Effector memory CD4-positive, alpha-beta T cell (primary cell): ENCODE measurements at places on chromosomes 4 and X.

- DNase-seq, result no peak
Measured at GRCh38 chrX:97547877-97548578, 664.3 kb downstream of the RPA4 start.

DNA sequence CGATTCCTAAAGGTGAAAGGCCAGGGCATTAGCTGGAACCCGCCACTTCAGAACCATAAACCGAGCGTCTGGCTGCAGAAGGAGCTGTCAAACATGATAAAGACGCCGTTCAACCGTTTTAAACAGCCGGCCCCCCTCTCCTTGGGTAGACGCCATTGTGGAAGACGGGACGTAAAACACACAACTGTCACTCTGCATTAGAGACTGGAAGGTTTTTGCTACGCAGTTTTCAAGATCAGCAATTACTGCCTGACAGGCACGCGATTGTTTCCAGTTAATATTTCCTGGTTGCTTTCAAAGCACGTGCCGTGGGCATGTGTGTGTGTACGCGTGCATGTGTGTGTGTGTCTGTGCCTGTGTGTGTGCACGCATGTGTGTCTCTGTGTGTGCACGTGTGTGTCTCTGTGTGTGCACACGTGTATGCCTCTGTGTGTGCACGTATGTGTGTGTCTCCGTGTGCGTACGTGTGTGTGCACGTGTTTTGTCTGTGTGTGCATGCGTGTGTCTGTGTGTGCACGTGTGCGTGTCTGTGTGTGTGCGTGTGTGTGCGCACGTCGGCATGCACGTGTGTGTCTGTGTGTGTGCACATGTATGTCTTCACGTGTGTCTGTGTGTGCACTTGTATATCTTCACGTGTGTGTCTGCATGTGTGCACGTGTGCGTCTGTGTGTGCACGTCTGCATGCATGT, 48.8 kb downstream of the SHOX start:
- DNase-seq, result no peak

DNA sequence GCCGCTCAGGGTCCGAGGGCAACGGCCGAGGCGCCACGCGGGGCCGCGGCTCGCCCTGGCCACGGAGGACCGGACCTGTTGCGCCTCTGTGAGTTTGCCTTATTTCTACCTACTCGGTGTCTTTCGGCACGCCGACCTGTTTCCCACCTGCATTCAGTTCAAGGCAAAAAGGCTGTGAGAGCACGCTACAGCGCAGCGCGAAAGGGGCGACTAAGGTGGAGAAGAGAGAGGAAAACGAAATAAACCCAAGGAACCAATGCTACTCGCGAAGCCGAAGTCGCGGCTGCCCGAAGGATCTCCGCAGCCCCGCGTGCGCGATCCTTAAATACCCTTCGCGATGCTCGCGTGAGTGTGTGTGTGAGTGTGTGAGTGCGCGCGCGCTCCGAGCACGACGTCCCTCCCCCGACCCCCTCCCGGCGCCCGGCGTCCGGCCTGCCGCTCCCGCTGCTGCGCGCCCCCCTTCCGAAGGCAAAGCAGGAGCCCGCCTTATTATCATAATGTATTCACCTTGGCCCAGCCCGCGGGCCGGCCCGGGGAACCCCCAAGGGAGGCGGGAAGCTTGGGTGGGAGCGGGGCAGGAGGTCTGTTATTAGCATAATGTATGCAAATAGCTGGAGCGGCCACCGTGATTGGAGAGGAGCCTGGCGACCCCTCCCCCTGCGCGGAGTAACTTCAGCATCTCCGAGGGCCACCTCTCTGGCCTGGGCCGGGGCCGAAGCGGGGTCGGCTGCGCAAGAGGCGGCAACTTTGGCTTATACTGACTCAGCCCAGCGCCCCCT, at the start of gene COL25A1:
Gene COL25A1 (minus strand): TSS at position 298 of the 779 bp plus-strand sequence.
- no peak for DNase-seq

DNA sequence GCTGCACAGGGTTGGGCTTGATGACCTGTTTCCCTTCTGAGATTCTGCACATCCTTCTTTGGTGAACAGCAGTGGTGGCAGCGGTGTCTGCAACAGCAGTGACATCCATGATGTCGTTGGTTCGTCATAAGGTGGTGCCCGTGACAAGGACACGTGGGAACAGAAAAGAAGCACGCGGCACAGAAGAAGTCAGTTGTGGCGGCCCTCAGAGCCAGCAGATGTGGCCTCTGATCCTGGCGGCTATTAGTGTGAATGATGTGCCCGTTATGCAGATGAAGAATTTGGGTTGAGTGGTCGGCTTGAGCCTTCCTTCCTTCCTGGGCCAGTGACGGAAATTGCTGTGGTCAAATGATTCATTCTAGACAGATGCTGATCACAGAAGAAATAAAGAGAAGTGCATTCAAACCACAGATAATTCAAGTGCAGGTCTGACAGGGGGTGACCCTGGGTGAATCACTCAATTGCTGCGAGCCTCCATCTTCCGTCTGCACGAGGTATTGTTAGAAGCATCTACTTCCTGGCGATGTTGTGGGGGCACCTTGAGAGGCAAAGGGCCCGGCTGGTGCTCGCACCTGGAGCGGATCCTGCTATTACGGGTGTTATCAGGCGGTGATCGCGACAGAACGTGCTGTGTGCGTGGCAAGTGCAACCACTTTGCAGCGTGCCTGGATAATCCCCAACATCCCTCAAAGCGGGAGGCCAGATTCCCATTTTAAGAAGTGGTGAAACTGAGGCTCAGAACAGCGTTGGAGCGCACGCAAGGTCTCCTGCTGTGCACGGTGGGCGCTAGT, 215.2 kb upstream of the PSAPL1 start:
- peak; percentile 29 for DNase-seq

DNA sequence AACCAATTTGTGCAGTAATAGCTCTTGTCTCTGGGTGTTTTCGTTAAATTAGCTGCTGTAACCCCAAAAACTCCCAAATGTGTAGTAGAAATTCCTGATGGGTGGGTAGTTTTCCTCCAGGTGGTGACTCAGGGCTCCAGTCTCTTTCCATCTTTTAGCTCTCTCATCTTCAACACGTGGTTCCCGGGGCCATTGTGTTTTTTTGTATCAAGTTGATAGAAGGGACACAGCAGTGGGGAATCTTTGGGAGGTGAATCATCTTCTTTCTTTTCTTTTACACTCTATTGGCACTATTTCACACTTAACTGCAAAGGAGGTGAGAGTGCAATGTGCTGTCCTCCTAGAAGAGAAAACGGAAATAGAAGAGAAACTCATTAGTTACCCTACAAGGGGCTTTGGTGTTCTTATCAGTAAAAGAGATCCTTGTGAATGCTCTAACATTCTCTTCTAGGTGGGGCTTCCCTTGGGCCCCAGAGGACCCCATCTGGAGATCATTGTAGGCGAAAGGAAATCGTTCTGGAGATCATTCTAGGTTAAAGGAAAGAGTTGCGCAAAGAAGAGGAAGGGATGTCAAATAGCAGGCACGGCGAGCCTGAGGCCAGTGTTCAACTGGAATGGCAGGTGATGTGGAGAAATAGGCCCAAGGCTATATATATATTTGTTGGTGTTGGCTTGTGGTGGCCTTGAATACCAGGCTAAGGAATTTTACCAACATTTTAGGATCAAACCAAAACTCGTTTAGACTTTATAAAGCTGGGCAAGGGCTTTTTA, 68.2 kb upstream of the ACSL1 start:
- no peak for DNase-seq

- no peak for DNase-seq
Measured at GRCh38 chr4:57051095-57051494, 59.1 kb downstream of the IGFBP7 start.

GRCh38 chrX:5775846-5776430, 452.7 kb downstream of the NLGN4X start:
- no peak for DNase-seq

- DNase-seq, result no peak
Measured at GRCh38 chr4:54276641-54277430, 47.7 kb downstream of the PDGFRA start.

- DNase-seq, result no peak
Measured at GRCh38 chr4:74559853-74560252, 114.9 kb downstream of the AREG start.

GRCh38 chrX:144388738-144389137, 504.9 kb downstream of the UBE2NL start:
- DNase-seq, result no peak

DNA sequence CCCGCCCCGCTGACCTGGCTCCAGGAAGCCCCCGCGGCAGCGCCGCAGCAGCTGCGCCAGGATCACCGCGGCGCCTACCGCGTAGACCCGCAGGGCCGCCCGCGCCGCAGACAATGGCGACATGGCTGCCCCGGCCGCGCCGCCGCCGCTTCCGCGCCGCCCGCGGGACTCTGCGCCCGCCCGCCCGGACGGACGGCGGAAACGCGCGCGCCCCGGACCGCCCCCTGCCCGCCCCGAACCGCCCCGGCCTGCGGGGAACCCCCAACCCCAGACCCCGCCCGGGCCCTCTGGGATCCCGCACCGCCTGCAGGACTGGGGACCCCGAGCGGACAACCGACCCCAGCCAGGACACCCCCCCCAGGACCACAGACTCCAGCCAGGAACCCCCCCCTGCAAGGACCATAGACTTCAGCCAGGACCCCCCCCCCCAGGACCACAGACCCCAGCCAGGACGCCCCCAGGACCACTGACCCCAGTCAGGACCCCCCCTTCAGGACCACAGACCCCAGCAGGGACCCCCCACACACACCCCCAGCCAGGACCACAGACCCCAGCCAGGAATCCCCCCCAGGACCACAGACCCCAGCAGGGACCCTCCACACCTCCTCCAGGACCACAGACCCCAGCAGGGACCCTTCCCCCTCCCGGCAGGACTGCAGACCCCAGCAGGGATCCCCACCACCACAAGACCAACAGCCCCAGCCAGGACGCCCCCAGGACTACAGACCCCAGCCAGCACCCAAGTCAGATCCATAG, at the start of the genes DHRSX and ZBED1:
Gene DHRSX (minus strand): TSS at position 174 of the 756 bp plus-strand sequence. CDS start 51 bp downstream, at position 123.
Gene ZBED1 (minus strand): TSS at position 174 of the 756 bp plus-strand sequence. CDS start 10,257 bp downstream, outside the sequence.
- DNase-seq, result peak; percentile 19

DNA sequence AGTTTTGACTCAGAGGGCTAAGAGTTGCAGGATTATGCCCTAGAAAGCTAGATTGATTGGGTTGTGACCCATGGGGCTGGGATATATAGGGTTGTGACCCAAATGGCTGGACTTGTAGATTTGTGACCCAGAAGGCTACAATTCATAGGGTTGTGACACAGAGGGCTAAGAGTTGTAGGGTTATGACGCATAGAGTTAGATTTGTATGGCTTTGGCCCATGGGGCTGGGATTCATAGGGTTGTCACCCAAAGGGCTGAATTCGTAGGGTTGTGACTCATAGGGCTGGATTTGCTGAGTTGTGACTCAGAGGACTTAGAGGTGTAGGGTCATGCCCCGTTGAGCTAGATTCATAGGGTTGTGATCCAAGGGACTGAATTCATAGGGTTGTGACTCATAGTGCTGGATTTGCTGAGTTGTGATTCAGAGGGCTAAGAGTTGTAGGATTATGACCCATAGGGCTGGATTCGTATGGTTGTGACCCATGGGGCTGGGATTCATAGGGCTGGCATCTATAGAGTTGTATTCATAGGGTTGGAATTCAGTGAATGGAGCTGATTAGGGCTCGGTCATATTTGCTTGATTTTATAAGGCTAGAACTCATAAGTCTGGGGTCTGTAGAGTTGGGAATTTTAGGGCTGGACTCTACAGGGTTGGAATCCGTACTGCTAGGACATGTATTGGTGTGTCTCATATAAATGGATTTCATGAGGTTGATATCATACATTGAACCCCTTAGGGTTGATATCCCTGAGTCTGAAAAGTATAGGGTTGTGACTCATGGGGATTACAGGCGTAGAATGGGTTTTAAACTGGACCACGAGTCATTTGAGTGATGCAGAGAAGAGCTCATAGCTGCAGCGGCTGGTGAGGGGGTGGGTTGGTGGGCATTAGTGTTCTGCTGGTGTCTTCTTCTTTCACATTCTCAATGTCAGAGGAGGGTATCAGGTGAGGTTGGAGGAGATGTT, 125.7 kb downstream of the CRLF2 start:
- DNase-seq, result no peak

DNA sequence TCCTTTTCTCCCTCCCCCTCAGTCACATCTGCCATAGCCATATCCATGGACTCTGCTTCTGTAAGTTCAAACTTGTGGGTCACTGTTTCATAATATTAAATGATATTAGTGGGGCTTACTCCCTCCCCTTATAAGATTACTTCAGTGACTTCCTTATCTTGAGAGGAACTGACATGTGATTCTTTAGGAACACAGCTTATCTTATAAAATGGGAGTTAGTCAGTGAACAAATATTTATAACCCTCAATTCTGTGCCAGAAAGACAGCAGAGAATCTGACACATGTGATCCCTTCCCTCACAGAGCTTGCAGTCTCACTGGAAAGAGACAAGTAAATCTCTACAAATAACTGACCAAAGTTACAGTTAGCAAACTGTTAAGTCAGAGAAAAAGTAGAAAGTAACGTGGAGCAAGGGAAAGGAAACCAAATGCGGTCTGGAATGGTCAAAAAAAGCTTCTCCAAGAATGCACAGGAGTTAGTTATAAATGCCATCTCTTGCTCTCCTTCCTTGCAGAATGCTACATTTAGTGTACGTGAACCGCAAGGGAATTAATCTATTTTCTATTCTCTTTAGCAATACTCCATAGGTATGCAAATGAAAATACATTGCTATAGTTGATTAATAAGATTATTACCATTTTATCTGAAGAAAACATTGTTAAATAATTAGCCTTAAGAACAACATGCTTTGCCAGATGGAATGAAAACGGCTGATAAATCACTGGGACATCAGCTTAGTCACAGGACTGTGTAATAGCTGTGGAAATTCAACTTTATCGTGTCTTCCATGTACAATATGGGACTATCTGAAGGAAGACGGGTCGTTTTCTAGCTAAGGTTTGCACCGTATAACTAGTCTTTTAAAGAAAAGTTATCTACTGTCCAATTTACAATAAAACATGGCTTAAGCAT, 29.0 kb downstream of the SGMS2 start:
- DNase-seq, result no peak

- DNase-seq, result no peak
Measured at GRCh38 chrX:50988649-50989048, 78.1 kb downstream of the BMP15 start.

- DNase-seq, result no peak
Measured at GRCh38 chrX:13661735-13662288, 8.9 kb downstream of the TCEANC start.

DNA sequence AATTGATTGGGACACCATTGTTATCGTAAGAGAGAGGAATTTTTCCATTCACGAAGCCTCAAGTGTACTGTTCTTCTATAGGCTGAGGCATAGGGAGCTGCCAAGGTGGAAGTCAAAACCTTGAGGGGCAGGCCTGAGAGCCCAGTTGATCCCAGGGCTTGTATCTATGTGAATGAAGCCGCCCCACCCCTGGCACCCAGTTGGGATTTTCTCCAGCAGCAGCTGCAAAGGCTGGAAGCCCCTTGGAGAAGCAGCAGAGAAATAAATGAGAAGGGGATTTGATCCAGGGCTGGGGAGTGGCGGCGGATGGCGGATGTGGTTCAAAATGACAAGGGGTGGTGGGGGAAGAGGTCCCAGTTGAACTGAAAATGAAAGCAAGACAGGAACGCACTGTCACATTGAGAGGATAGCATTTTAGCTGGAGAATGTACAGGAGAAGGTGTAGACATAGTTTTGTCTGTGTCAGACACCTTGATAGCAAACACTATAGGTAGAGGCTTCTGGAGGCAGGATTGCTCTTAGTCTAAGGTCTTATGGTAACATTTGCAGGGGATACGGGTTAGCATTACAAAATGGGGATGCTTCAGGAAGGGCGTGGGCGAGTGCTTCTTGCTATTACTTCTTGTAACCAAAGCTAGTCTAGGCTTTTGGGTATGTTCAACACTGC, 32.6 kb downstream of the DOCK11 start:
- peak; percentile 34 for DNase-seq

- DNase-seq, result no peak
Measured at GRCh38 chr4:37604461-37604860, 81.7 kb downstream of the RELL1 start.
